ENCODE measurements at places on chromosomes 1 and 21.

DNA sequence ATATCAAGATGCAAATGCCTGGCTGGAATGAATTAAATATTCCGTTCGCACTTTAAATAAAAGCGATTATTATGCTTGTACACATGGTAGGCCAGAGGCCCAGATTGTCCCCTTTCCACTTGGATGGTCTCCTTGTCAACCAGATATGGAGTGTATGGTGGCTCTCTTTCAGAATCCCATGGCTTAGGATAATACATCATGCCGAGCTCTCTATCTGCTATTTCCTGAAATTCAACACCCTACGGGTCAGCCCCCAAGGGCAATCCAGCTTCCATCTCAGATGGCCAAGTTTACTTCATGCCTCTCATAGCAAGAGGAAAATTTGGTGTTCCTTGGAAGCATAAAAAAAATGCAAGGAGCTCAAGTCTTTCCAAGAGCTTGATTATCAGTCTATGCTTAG is 25.4 kb upstream of the FMO1 start:
- no peak for DNase-seq

- no peak for DNase-seq
Measured at GRCh38 chr1:161009602-161010211, 11.2 kb downstream of the F11R start.

DNA sequence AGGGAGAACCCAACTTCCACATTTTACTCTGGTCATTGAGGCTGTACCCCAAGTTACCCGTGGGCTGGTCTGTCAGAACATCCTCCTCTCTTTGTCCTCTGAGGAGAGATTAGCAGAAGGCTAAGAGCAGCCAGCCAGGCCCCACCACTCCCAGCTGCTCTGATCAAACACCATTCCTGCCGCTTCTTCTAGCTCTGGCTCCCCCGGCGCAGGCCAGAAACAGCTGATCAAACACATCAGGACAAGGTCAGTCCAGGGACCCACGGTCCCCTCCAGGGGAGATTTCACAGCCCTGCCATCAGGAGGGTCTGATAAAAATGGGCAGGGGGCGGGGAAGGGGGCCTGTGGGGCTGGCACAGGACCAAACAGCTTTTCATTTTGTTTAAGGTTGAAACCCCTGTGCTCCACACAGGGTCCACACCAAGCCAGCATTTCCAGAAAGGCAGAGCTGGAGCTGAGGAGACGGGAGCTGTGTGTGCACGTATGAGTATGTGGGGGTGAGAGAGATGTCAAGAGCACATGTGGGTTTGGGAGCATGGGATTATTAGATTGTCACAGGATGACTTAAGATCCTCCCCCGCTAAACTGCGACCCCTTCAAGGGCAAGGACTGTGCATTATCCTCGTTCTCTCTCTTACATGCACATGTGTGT is 29.9 kb upstream of the EPHA8 start:
- DNase-seq = no peak

DNA sequence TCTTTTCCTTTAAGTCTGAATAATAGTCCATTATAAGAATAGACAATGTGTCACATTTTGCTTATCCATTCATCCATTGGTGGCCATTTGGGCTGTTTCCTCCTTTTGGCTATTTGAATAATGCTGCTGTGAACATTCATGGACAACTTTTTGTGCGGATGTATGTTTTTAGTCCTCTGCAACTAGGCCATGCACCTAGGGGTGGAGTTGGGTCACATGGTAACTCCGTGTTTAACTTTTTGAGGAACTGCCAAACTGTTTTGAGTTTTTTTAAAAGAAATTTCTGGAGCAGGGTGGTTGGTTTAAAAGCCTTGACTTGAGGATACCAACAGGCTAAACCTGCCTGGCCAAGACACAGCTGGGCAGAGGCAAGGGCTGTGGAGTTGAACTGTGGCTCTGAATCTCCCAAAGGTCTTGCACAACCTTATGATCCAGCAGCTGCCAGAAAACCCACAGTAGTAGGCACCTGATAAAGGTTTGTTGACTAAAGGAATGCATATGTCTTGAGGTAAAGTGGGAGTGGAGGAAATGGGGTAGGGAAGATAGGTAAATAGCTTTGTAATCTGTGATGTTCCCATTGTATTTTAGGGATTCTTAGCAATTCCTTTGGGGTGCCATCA is 5.6 kb upstream of the RPTN start:
- no peak for DNase-seq

DNA sequence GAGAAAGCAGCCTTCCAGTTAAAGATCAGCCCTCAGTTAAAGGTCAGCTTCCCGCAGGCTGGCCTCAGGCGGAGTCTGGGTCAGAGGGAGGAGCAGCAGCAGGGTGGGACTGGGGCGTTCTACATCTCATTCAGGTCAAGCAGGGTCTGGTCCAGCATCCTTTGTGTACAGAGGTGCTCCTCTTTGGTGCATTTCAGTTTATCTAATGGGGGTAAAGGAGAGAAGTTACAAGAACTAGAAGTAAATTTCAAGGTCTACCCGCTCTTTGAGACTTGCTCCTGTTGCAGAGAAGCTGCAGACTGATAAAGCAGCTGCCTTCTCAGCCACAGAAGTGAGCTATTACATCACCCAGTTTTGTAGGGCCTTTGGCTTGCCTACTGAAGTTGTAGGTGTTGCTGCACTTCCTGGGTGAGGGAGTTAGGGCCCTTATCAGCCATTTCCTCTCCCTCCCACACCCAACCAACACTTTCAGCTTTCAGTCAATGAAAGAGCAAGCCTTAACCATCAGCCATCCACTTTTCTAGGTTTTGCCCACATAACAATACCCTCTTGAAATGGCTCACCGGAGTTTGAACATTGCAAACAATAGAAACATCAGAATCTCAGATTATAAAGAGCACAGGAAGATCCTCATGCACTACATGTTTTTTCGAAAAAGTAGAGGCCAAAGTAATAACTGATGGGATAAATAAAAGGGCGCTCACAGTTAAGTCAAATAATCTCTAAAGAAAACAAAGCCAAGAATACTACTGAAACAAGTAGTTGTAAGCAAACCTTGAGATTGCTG is 2.8 kb upstream of the NUP210L start:
- peak; percentile 74 for DNase-seq
